ENCODE measurements at places on chromosomes 7 and 10. TPM values are rescaled to one million over a fixed set of nuclear protein-coding genes. Genes with fewer than 3 reads are reported as not detected.

KIF5B gene
- 52.2 TPM for polyA plus RNA-seq

UPK3BL1 gene
- polyA plus RNA-seq, result 10.9 TPM

LRRC18 gene
- not detected for polyA plus RNA-seq

SORBS1 gene
- 48.0 TPM for polyA plus RNA-seq

SH2D4B gene
- polyA plus RNA-seq, result not detected

C10orf53 gene
- 5.7 TPM for polyA plus RNA-seq

ST8SIA6 gene
- polyA plus RNA-seq, result not detected

All from Purkinje cell (primary cell).